MV-4-11 (cell line): ENCODE measurements at places on chromosomes 16 and 17.

- no peak for DNase-seq
Measured at GRCh38 chr17:72523491-72523890, 402.7 kb downstream of the SOX9 start.

DNA sequence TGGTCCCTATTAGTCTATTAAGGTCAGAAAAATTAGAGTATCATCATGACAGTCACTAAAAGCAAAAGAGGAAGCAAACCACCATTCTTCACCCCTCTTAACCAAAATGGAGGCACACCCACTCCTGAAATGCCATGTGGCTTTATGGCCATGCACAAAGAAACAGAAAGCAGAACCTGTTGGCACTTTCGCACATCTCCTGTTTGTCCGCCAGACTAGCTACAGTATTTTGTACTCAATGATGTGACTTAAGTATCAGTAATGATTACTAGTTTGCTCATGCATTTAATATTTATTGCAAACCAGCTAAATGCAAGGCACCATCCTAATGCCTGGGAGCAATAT is 70.2 kb upstream of the GNAO1 start:
- DNase-seq, result peak; percentile 85

DNA sequence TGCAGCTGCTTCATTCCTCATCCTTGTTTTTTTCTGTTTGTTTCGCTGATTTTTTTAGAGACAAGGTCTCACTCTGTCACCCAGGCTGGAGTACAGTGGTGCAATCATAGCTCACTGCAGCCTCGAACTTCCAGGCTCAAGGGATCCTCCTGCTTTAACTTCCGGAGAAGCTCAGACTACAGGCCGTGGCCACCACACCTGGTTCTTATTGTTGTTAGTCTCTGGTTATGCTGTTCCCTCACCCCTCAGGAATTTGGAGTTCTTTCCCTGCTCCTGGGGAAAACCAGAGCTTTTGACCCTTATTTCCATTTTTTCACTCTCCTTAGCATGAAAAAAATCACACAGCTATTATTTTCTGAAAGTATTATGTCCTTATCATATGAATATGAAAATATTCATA is 1.8 kb downstream of the ODF4 start:
- no peak for DNase-seq

DNA sequence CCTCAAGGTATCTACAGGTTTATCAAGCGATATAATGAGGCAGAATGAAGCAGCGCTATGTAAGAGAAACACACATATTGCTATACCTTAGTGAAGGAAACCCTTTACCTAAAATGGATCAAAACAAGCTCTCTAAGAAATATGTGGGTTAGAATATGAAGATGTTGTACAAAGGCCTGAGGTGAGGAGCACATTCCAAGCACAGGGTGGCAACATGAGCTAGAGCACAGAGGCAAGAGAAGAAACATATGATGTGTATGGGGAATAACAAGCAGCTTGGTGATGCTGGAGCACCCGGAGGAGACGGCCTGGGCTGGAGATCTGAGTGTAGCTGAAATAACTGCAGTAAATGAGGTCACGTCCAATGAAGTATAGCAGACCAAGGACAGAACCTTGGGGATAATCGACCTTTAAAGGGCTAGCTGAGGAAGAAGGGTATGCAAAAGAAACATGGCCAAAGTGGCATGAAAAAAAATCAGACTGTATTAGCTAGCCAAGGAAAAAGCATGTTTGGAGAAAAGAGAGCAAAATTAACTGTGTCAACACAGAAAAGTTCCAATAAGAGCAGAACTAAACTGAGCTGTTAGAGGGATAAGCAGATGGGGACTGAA is 44.0 kb downstream of the MARVELD3 start:
- no peak for DNase-seq

DNA sequence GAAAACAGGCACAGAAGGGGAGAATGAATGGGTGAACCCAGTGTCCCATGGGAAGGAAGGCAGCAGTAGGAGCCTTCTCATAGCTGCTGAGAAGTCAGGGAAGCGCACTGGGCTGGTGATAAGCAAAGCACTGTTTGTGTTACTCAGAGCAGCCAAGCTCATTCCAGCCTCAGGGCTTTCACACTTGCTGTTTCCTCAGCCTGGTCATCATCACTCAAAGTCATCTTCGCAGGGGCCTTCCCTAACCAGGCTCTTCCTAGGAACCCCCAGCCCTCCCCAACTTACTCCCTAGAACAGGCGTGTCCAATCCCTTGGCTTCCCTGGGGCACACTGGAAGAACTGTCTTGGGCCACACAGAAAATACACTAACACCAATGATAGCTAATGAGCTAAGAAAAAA is 32.1 kb upstream of the LONP2 start:
- no peak for DNase-seq

DNA sequence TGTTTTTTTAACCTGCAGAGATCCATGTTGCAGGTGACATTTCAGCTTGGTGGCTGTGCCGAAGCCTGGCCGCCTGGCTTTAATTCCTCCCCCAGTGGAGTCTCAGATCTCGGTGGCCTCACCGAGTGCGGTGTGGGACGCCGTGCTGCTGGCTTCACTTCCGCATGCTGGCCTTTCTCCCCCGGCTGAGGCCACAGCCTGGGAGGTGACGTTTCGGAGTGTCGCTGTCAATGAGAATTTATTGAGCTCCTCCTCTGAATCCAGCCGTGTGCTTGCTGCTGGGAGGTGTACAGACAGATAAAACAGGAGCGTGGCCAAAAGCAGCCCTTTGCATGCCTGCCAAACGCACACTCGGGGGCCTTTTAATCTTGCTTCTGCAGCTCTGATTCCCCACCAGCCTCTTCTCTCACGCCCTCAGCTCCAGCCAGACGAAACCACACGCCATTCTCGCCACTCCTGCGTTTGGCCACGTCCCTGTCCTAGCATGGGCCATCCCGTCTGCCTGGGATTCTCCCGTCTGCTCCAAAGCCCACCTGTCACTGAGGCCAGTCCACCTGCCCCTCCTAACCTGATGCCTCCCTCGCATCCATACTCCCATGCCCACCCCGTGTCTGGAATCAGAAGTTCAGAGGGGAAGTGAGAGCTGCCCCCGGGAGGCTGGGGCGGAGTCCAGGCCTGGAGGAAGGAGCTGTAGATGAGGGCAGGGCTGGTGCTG is 3.6 kb downstream of the GSE1 start:
- peak; percentile 90 for DNase-seq

GRCh38 chr17:7837408-7838088 is 3.5 kb downstream of the KDM6B start:
- peak; percentile 1 for DNase-seq

DNA sequence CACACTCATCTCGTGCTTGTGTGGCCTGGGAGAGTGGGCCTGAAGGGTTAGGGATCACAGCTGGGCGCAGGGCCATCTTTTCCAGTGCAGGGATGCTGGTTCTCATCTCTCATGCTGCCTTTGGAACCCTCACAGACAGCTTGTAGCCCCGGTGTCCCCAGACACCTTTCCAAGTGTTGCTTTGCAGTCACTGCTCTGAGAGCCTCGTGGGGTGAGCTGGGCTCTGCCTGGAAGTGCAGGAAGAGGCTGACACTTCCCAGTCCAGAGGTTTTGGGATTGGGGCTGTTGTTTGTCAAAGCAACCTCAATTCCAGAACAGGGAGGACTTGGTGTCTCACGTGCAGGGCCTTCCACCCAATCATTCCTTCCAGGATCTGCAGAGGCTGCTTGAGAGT is 28.2 kb downstream of the TBX4 start:
- no peak for DNase-seq

- no peak for DNase-seq
Measured at GRCh38 chr16:77037696-77038347, 153.2 kb upstream of the MON1B start.
